Activated naive CD8-positive, alpha-beta T cell treated with anti-CD3 and anti-CD28 coated beads for 36 hours (primary cell): ENCODE measurements at places on chromosomes 3 and 15.

- DNase-seq, result no peak
Measured at GRCh38 chr15:86892774-86893449, 813.2 kb downstream of the AGBL1 start.

DNA sequence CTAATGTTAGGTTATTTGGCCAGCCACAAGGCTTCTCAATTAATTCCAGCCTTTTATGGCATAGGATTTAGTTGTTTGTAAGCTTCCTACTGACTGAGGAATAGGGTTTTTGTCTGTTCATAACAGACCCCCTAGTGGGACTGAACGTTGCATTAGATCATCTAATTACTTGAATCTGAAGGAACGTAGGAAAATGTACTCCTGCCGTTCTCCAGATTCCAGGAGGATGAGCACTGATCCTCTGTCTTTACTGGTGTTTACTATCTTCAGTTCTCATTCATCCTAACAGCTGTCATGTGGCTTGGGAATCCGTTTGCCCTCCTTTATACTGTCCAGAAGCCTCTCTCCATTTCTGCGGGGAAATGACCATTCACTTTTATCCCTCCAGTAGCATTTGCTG is 52.7 kb downstream of the RAD54L2 start:
- DNase-seq, result no peak

DNA sequence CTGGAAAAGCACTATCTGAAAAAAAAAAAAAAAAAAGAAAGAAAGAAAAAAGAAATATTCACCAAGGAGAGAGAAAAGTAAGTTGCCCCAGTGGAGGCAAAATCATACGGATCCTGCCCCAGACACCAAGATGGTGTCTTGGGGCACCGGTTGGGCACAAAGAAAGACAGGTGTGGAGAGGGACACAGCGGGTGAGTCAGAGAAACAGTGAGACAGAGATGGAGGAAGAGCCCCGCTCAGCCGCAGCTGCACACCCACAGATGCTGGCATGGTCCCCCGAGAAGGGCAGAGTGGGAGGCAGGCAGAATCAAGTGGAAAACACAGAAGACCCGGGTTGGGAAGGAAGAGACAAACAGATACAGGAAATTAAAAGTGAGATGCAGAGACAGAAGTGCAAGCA is 129.7 kb upstream of the SMAD3 start:
- DNase-seq, result no peak

DNA sequence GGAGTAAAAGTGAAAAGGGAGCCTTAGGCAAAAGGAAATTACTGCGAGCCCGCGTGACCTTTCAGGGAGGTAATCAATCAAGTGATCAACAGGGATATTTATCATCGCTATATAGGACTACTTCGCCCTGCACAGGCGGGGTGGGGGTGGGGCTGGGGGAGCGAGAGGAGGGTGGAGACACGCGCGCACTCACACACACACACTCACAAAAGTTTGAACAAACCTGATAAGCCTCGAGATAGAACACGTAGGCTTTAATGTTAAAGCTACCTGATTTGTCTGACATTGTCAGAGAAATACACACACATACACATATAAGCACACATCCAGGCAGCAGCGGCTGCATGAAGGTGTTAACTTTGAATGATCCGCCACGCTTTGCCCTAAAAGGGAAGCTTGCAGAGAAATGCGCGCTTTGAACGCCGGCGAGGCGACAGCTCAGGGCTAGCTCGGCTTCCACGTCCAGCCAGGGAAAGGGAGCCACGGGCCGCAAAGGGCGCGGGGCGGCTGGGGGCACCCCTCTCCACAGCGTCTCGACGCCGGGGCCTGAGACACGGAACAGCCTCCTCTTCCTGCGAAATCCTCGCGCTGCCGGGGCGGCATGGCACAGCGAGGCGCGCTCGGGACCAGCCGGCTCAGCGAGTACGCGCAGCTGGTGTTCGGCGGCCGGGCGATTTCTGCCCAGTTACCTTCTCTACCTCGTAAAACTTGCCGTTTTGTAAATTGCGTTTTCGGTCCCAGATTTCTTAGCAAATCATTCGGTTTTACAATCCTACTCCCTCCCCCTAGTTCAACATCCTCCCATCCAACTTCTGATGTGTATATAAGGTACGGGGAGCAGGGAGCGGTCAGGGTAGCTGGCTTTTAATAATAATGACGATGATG is 4.8 kb upstream of the MECOM start:
- peak; percentile 22 for DNase-seq

GRCh38 chr3:169203631-169204550 is 459.6 kb downstream of the MECOM start:
- no peak for DNase-seq

DNA sequence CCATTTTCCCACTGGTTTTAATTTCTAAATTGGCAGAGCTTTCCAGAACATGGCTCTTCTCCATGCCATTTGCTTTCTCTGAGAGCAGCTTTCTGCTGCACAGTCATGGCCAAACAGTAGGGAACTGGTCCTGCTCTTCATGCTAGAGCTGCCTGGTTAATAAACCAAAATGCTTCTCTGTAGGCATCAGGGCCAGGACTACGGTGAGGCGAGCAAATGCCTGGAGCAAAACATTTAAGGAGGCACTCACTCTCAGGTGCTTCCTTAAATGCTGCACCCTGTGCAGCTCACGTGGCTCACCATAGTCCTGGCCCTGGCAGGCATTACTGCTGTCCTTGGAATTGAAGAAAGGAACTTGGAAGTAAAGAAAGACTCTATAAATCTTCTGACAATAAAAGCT is 48.5 kb upstream of the PPP2R3A start:
- no peak for DNase-seq

DNA sequence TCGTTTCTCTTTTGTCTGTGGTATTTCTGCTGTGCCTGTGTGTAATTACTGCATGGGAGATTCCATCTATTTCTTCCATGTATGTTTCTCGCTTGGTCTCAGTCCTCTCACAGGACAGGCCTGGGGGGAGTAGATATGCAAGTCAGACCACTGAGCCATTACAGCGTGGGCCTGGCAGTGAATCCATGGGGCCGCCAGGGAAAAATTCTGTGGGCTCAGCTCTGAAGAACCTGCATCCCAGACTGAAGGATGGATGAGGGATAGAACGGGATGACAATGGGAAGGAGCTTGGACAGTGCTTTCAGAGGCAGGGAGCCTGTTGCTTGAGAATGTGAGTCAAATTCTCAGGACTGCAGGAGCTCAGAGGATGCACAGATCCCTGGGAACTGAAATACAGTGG is 24.8 kb downstream of the GRAMD2A start:
- DNase-seq, result no peak

GRCh38 chr3:56089739-56090138 is 378.5 kb downstream of the ERC2 start:
- no peak for DNase-seq

DNA sequence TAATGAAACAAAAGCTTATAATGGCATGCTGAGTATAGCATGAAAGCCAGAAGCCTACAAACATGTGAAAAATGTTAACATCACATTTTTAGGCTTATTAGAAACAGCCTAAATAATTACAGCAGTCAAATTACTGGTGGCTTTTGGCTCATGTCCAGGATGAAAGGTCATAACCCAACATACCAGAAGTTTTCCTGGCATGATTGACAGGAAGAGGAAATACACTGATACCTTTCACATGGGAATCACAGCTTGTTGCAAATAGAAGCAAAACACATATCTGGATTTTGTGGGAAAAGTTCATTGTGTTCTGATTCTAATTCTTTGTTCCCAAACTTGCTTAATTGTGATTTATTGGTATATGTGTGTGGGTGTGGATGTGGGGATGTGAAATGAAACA is 393.5 kb upstream of the ARRDC4 start:
- DNase-seq, result no peak

GRCh38 chr3:106783231-106783630 is 594.0 kb upstream of the CCDC54 start:
- no peak for DNase-seq

DNA sequence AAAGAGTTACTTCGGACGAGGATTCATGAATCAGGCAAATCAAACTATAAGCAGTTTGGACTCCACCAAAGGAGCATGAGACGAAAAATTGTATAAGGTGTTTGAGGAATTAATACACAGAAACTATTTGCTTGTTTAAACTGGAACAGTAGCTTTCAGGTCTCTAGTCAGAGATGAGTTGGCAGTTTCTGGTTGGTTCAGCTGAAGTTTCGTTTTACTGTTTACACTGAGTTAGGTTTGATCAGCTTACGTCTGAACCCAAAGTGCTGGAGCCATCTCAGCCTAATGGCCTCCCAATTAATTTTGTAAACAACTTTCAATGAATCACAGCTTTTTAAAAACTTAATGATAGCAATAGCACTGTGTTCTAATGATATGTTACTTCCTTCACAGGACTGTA is 703.7 kb downstream of the NLGN1 start:
- no peak for DNase-seq

- DNase-seq, result no peak
Measured at GRCh38 chr3:38404286-38404685, 49.4 kb upstream of the ACVR2B start.

DNA sequence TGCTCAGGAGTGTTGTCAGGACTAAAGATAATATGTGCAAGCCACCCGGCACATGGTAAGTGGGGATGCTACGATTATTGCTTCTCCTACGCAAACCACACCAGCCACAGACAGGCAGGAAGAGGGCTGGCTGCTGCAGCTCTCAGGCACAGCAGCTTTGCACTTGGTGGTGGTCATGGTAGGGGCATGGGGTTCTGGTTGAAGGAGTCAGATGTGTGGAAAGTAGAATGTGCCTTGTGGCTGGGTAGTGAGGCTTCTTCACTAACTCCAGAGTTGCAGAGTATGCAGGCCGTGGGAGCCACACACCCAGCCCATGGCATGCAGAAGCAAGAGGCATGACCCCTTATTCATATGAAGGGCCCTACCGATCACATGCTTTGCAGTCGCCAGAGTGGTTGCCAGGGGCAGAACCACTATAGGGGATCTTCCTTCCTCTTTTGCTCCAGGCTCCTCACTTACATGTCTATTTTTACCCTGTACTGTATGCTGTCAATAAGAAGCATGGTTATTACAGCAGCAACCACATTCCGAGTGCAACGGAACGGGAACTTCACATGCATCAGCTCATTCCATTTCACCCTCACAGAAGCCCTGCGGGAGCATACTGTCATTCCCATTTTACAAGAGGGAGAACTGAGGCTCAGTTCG is 59.2 kb upstream of the HERC1 start:
- DNase-seq, result peak; percentile 82

- DNase-seq, result no peak
Measured at GRCh38 chr3:41276191-41276590, 76.9 kb downstream of the CTNNB1 start.

DNA sequence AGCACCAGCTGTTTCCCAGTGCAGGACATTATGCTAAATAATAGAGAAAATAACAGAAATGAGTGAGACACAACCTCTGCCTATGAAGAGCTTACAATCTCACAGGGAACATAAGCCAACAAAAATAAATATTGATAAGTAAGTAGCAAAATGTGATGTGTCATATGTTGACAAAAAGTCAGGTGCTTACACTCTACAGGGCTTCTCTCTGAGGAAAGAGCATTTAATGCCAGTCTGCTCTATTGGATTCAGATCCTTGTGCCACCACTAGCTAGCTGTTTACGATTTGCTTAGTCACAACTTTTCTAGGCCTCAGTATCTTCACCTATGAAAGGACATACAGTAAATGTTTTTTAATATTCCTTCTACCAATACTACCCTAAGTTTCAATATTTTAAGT is 500.9 kb upstream of the NAALADL2 start:
- DNase-seq, result no peak

DNA sequence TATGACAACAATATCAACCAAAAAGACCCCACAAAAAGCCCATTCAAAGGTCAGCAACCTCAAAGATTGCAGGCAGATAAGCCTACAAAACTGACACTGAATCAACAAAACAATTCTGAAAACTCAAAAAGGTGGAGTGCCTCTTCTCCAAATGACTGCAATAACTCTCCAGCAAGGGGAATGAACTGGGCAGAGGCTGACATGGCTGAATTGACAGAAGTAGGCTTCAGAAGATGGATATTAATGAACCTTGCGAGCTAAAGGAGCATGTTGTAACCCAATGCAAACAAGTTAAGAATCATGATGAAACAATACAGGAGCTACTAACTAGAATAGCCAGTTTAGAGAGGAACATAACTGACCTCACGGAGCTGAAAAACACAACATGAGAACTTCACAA is 20.4 kb upstream of the SLC25A38 start:
- no peak for DNase-seq

DNA sequence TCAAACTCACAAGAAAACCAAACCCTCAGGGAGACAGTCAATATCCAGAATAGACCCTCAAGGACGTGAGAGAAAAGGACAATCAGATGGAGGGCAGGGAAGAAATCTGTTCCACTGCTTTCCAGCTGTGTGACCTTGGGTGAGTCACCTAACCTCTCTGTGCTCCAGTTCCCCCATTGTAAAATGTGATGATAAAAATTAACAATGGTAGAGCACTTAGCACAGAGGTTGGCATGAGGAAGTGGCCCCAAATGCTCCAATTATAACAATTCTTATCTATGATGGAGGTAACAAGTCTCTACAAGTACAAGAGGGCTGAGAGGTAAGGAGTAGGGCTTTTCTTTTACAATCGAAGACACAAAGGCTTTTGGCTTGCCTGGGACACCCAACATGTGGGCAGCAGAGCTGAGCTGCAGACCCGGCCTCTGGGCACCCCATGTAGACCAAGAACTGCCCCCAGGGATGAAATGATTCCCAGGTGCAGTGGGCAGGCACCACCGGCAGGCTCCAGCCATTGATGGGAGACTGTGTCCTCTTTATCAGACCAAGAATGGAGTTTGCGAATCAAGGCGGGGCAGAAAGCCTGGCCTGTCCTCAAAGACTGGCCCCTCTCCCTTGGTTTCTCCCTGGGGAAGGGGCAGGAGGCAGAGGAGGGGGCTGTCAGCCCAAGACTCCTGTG is 22.0 kb downstream of the WNT7A start:
- DNase-seq, result no peak

DNA sequence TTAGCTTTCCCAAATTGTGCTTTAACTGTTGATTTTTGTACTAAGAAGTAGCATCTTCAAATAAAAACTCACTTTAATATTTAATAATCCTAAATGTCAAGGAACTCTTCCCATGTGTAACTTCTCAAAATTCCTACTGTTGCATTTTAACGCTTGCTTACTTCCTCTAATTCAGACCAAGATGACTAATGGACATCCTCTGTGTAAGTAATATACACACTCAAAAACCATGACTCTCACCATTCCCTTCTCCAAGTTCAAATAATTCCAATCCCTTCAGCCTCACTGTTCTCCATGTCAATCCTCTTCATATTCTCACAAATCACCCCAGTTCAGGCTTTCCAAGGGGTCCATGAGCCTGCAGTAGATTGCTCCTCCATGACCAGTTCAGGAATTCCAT is 13.0 kb downstream of the MRPL46 start:
- no peak for DNase-seq

GRCh38 chr15:81163961-81164800 is 30.1 kb downstream of the CFAP161 start:
- no peak for DNase-seq
